ENCODE measurements at places on chromosomes 4 and X.

DNA sequence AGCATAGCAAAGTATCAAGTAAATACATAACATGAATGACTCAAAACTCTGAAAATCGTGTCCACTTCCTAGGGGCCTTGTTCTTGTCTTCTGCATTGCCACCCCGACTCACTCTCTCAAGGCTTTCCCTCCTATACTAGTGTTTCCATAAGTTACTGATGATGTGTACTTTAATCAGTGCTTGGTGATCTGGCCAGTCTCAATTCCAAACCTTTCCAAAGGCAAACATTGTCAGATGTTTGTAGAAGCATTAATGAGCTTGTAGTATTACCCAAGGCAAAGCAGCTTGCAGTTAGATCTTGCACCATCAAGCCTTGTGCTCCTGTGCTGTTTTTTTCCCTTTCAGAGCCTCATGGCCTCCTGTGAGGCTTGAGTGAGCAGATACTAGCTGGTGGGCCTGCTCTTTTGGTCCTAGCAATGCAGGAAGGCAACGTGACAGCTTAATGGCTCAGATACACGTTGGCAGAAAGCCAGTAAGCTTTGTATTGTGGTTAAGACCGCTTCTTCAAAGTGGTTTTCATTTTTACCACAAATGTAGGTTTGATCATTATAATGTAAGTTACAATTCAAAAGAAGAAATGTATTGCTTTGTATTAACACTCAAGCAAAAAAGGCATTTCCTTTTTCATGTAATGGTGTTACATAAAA, 51.8 kb downstream of the RBPJ start:
- DNase-seq = peak; percentile 14

DNA sequence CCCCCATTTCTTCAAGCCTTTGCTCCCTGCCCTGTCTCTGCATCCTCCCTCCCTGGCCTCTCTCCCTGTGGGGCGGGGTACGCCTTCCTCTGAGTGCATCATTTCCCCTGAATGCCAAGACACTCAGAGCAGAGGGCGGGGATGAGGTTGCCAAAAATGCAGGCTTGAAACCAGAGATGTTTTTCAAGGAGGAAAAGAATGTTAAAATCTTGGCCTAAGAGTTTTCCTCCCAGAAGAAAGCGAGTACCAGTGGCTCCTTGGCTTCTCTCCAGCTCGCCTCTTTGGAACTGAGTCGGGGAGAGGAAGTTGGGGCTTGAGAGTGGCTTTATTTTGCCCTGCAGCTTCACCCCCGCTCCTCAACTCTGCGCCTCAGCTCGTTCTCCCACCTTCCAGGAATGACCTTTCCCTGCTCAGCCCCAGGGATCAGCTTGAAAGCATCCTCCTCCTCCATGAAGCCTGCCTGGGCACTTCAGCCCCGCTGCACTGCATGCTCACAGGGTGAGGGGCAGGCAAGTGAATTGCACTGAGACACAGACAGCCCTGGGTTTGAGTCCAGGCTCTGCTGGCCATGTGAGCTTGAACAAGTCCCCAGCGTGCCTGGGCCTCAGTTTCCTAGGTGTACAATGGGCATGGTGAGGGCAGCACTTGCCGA, 57.5 kb upstream of the SORCS2 start:
- no peak for DNase-seq

DNA sequence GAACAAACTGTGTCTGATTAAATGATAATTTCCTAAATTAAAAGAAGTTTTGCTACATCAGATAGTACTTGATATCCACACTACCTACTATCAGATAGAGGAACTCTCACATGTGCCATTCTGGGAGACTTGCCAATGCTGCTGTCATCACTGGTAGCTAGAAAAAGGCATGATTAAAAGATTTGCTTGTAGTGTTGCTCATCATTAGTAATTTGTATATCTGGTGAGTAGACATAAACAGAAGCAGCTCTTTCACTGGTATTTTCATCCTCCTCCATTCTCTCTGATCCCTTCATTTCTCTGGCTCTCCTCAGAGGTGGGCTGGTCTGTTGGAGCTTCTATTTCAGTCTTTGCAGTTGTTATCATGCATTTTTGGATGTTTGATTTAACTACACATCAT, 56.0 kb downstream of the SPRY1 start:
- peak; percentile 78 for DNase-seq

DNA sequence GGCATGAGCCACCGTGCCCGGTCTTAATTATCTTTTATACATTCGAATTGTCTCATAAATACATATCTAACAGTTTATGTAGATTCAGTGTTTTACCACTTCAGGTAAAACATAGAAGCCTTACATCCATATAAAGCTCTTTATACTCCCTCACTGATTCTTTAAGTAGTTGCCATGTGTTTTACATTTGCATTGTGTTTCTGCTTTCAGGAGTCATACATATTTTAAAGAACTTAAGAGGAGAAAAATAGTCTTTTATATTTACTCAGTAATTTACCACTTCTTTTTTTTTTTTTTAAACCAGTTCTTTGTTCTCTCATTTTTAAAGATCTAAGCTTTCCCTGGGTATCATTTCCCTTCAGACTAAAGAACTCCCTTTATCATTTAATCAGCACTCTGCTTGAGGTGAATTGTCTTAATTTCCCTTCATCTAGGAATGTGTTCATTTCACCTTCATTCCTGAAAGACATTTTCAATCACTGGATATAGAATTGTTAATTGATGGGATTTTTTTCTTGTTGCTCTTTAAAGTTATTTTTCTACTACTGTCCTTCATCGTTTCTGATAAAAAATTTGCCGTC, 324.3 kb upstream of the ZCCHC13 start:
- no peak for DNase-seq

- DNase-seq = no peak
Observed at GRCh38 chr4:172945611-172946010, 223.0 kb upstream of the GALNT7 start.

DNA sequence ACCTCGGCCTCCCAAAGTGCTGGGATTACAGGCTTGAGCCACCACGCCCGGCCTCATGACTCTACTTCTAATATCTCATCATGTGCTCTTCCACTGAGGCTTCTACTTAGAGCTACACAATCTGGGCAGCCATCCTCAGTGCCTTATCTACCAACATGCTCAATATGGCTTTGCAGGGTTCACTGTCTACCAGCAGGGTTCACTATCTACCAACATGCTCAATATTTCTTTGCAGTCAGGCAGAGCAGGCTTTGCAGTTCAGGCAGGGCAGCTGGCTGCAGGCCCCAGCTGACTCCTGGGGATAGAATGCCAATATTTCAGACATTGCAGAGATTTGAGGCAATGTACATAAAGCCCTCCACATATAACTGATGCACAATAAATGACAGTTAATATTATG, 47.5 kb downstream of the PKD2 start:
- DNase-seq = peak; percentile 62
